Stimulated activated naive CD4-positive, alpha-beta T cell treated with Interleukin-2 at 50 U/mL for 16 hours (primary cell): ENCODE measurements at places on chromosomes 16 and 17.

GRCh38 chr16:85018529-85019236, 7.3 kb upstream of the ZDHHC7 start:
- DNase-seq, result no peak

DNA sequence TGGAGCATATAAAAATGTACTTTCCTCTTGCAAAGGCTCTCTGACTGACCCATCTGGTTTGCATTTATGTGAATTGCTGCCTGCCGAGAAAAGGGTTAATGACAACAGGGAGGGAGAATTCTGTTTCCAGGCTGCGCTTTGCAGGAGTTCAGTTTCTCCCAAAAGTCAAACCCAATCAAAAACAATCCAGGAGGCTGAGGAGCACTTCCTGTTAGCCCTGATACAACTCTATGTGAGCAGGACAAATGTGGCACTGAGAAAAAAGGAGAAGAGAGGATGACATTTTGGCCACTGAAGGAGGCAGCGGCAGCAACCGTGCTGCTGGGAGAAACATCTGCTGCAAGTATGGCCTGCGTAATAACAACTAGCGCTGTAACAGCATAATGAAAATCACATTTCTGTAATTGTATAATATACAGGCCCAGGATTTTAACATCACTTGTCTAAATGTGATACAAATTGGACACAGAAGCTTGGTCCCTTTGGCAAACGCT, 26.8 kb upstream of the ELAC2 start:
- DNase-seq, result no peak

- DNase-seq, result no peak
Measured at GRCh38 chr16:65095906-65096305, 26.0 kb downstream of the CDH11 start.

DNA sequence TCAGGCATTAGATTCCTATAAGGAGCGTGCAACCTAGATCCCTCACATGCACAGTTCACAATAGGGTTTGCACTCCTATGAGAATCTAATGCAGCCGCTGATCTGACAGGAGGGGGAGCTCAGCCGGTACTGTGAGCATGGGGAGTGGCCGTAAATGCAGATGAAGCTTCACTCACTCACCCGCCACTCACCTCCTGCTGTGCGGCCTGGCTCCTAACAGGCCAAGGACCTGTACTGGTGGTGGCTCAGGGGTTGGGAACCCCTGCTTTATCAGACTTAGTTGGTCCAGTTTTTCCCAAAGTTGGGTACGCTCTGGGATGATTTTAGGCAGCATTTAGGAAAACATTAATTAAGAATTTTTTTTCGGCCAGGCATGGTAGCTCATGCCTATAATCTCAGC, 103.8 kb downstream of the MARF1 start:
- no peak for DNase-seq

GRCh38 chr16:89001117-89002027, 24.4 kb upstream of the CBFA2T3 start:
- no peak for DNase-seq

DNA sequence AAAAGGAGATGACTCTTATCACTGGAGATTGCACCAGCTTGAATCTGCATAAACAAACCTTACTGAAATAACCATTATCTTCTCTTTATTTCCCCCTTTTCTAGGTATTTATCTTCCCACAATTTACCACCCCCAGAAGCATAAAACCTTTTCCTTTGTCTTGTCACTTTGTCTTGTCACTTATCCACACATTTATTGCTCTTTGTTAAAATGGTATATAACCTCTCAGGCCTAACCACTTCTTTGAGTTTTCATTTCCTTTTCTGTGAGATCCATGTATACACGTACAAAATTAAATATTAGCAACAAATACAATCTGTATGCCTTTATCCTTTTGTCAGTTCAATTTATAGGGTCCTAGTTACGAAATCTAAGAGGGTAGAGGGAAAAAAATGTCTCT, 122.9 kb downstream of the CACNG3 start:
- no peak for DNase-seq

DNA sequence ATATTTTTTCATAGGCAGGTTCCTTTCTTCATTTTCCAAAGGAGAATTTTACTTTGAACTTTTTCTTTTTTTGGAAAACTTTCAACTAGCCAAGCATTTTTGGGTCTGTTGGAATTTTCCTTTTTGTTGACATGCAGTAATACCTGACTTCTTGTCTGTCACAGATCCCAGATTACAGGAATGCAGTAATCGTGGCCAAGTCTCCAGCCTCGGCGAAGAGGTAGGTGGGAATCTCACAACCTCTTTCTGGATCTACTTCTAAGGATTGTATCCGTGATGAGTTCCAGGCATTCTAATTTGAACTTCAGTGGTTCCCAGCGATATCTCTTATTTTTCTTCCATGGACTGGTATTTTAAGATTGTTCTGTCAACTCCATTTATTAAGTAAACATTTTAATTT, 31.7 kb downstream of the PRPSAP2 start:
- DNase-seq, result no peak

- no peak for DNase-seq
Measured at GRCh38 chr17:29909236-29910003, 20.6 kb downstream of the SSH2 start.

DNA sequence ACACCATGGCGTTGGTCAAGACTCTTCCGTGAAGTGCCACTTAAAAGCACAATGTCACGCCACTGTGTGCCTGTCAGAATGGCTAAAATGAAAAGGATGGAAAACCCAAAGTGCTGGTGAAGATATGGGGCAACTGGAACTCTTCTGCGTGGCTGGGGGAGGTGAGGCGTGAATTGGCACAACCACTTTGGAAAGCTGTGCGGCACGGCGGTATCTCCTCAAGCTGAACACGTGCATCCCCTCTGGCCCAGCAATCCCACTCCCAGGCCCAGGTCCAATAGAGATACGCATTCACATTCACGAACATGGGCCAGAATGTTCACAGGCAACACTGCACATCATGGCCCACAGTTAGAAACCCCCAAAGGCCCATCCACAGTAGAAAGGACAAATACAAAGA, 8.9 kb downstream of the DUSP3 start:
- DNase-seq, result no peak

GRCh38 chr16:30805370-30806169, 18.6 kb upstream of the ZNF629 start:
- peak; percentile 36 for DNase-seq

DNA sequence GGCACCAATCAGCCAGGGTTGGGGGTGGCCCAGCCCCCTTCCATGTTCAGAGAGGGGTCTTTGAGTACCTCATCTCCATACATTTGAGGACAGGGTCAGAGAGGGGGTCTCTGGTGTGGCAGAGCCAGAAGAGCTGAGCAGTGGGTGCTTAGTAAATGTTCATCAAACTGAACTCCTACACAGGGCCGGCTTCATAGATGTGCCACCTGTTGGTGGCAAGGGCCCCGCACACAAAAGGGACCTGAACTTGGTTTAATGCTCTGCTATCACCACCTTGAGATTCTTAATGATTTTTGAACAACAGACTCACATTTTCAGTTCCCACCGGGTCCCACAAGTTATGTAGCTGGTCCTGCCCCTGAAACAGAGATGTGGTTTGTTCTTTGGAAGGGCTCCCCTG, 9.0 kb upstream of the C1QL1 start:
- DNase-seq, result no peak

- peak; percentile 15 for DNase-seq
Measured at GRCh38 chr16:31107465-31107867, 720 bp upstream of the BCKDK start.

DNA sequence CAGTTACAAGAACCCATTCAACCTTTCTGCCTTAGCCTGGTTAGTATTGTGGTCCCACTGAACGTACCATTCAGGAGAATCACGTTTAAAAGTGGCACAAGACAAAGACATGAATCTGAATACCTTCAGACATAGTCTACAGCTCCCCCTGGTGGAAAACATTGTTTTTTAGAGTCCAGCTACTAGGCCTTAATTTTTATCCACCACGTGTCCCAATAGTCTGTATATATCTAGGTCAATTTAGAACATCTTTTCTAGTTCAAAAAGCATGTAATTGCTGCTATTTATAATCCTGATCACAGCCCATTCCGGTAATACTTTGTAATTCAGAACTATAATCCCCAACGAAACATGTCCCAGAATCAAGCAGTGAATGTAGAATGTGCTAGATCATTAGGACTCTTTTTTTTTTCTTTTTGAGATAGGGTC, 13.7 kb upstream of the GUCY2D start:
- DNase-seq, result no peak
